CD4-positive, alpha-beta T cell treated with Interleukin-6 at 100 ng/mL for 8 hours (primary cell): ENCODE measurements at places on chromosomes 6 and 20.

- no peak for DNase-seq
Observed at GRCh38 chr6:30879684-30880427, 4.5 kb upstream of the DDR1 start.

DNA sequence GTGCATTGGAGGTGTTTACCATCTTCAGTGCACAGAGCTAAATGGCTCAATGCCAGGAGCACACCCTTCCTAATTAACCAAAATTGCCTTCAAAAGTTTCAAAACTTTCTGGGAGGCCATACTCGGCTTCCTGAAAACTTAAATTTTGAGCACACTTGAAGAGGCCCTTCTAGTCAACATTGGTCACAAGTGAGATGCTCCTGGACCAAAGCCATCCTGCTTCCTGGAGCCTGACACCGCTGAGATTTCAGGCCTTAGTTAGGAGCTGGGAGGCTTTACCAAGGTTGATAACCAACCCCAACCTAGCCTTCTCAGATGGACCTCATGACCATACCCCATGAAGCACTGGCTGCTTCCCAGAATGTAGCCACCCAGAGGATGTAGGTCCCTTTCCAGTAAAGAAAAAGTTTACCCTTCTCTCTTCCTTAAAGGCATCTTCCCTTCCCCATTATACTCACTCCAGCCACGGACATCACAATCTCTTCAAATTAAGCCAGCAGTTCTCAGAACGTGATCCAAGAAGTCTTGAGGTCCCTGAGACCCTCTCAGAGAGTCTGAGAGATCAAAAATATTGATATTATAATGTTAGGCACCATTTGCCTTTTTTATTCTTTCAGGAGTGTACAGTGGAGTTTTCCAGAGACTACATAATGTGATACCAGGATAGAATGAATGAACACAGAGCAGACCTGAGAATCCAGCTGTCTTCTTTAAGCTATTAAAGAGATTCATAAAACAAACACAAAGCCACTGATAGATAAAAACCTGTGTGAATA lies 32.8 kb upstream of the SPTLC3 start:
- DNase-seq, result no peak

DNA sequence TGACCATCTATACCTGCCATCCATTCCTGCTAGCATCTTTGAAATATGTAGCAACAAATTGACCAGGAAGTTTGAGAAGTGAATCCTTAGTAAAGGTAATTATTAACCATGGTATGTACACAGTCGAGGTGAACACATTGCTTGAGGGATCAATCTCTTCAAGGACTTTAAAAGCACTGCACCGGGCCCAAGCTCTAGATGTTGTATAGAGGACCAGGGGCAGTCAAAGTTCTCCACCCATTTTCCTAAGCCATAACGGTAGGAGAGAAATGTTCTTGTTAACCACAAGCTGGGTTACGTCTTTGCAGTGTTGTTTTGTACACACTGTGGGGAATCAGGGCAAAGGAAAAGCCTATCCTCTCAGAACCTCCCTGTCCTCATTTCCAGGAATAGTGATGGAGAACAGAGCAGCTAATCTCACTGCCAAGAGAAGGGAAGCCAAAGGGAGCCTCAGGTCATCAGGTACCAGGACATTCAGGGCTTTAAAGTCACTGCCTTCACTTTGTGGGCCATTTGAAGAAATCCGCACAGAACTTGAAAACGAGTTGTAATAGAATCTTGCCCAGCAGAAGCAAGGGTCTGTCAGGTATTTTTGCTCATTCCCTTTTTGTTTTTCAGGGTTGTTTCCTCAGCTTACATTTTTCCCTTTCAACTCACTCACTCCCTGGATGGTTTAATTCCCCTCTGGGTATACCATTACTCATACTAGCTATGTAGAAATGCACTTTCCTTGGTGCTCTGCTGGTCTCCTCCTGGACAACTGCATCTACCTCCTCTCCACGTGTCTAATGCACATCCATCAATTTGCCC lies 5.3 kb upstream of the PM20D2 start:
- no peak for DNase-seq

GRCh38 chr20:40457404-40457803 lies 231.6 kb downstream of the MAFB start:
- no peak for DNase-seq

DNA sequence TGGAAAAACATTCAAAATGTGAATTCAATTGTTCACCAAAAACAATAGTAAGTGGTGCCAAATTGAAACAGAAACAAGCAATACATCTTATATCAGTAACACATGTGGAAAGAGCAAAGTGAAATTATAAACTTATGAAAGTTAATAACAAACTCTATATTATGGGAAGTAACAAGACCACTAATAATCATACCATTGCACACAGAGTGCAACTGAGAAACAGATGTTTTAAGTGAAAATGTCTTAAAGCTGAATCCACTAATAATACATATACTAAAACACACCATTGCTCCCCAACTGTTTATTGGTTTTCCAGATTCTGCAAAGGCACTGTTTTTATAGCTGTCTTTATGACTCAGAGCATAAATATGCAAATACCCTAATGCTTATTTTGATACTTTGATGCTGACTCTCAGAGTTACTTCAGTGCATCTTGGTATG lies 292.3 kb downstream of the RFPL4B start:
- DNase-seq, result no peak

DNA sequence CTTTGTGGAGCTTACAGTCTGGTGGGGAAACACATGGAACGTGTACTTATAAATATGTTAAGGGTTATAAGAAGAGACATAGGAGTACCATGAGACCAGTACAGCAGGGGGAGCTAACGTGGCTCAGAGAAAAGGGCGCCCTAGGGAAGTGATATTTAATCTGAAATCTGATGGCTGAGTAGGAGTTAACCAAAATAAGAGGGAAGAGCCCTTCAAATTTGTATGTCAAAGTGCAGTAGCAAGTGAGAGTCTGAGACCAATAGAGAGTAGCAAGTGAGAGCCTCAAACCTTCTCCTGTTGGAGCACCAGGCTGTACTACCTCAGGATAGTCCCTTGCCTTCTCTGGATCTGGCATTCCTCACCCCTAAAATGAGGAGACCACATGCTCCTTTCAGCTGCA lies 6.1 kb upstream of the PKIG start:
- no peak for DNase-seq

DNA sequence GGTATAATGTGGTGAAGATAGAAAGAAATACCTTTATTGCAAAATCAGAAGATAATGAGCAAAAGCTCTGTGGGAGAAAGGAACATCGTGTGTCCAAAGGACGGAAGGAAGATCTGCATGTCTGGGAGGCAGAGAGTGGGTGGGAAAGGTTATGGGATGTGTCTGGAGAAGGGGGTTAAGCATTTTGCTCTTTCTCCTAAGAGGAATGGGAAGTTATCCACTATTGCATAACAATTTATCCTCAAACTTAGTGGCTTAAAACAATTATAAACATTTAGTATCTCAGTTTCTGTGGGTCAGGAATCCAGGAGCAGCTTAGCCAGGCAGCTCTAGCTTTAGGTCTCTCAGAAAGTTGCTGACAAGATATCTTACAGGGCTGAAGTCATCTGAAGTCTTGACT lies 229.1 kb upstream of the CITED2 start:
- no peak for DNase-seq
